Calu3 (cell line): ENCODE measurements at places on chromosomes 11 and 22.

- DNase-seq, result no peak
These were observed 326.7 kb downstream of the BRD1 start for GRCh38 chr22:49500942-49501395.

DNA sequence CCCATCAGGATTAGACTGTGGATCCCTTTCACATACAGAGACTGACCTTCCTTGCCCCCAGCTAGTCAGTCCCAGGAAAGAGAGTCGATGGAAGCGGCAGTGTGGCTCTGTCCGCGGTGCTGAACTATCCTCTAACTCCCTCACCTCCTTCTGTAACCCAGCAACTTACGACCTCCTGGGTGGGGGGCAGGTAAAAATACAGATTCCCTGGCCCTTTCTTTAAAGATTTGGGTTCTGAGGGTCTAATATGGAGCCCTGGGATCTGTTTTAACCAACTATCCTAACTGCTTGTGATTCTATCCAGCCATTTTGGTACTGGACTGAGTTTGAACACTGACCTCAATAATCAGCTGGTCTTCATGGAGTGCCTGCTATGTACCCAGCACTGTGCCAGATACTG is 23.2 kb downstream of the MFNG start:
- DNase-seq, result peak; percentile 36

- DNase-seq, result no peak
These were observed 8.6 kb downstream of the LRRC32 start for GRCh38 chr11:76661834-76662434.

GRCh38 chr11:59918480-59918879 is 19.8 kb upstream of the OOSP1 start:
- DNase-seq, result no peak

GRCh38 chr11:3642071-3642951 is 519 bp upstream of the ART5 start:
- peak; percentile 80 for DNase-seq

GRCh38 chr11:5548440-5548839 is at the start of gene OR52H1:
OR52H1 (minus strand) TSS chr11:5548540; CDS start chr11:5545505, 3,035 bp downstream.
- DNase-seq, result no peak
